ENCODE measurements at places on chromosomes 16 and 17.

GRCh38 chr17:40323391-40324381, 14.7 kb downstream of the RARA start:
- no peak for DNase-seq

- DNase-seq: no peak
These were observed 252.3 kb upstream of the EEF2KMT start for GRCh38 chr16:5349670-5350517.

GRCh38 chr17:36740157-36740556, 138.8 kb downstream of the MRM1 start:
- no peak for DNase-seq

- DNase-seq: no peak
These were observed 87.0 kb downstream of the CDH13 start for GRCh38 chr16:82713778-82714177.

- DNase-seq: no peak
These were observed 1.0 kb downstream of the IRX3 start for GRCh38 chr16:54285414-54286089.

DNA sequence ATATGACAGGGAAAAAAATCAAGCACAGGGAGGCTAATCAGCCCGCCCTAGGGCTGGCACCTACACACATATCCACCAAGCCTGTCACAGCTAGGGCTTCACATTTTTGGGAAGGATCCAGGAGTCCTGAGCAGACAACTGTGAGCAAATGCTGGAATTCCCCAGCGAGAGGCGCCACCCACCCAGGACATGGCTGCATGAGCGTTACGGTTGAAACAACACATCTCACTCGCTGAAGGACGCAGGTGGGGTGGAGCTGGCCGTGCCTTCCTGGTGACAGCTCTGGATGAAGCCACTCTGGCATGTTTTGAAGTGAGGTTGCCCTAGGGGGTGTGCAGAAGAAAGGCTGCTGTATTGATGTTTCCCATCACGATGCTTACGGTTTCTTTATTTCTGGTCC, 315.1 kb upstream of the EEF2KMT start:
- DNase-seq: no peak
